ENCODE measurements at places on chromosomes 5 and 9.

- no peak for DNase-seq
These were observed 98.1 kb upstream of the ERBIN start for GRCh38 chr5:65828022-65828896.

DNA sequence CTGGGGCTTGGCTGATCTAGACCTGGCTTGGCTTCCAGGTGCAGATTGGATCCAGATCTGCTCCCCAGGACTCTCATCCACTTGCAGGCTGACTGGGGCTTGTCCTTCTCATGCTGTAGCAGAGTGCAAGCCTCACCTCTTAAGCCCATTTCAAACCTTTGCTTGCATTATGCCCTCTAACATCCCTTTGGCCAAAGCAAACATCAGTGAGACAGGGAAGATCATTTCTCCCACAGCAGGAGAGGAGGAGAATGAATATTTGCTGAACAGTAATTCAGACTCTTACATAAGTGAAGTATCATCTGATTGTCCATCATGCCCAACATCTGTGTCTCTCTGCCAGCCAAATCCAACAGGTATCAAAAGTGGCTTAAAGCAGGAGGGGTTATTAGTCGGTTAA is 194.9 kb downstream of the C9orf152 start:
- DNase-seq, result no peak

DNA sequence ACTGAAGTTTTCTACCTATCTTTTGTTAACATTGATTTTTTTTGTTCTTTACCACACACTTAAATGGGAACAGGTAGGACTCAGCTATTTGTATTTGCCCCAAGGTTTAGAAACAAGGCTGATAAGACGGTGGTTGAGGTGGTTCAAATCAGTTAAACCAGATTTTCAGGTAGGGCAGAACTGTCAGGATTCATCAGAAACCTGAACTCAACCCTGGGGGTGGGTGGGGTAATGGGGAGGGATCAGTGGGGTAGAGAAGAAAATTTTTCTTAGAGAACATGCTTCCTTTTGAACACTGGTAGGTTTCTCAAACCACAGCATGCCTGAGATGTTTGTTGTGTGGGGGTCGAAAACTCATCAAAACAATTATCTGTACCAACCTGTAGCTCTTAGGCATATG is 113.0 kb downstream of the BASP1 start:
- DNase-seq, result no peak

GRCh38 chr5:22751536-22751935 is 101.6 kb downstream of the CDH12 start:
- DNase-seq, result no peak

DNA sequence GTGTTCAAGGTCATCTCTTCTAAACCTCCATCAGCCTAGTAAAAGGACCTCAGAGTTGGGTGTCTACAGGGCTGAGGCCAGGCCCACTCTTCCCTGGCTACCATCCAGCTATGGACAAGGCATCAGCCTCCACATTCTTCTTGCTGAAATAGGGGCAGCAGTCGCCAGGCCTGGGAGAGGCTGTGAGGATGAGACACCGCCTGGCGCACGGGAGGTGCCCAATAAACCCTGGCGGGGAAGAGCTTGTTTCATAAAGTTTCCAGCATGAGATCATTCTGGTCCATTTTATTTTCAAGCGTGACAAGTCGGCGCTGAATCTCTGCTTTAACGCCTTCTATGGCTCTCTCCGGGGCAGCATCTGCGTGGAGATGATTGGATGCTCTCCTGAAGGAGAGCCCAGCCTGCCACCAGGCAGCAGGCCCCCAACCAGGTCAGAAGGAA is 153.4 kb downstream of the OLFM1 start:
- no peak for DNase-seq

GRCh38 chr9:70498866-70499265 is 84.4 kb upstream of the KLF9 start:
- DNase-seq, result no peak

DNA sequence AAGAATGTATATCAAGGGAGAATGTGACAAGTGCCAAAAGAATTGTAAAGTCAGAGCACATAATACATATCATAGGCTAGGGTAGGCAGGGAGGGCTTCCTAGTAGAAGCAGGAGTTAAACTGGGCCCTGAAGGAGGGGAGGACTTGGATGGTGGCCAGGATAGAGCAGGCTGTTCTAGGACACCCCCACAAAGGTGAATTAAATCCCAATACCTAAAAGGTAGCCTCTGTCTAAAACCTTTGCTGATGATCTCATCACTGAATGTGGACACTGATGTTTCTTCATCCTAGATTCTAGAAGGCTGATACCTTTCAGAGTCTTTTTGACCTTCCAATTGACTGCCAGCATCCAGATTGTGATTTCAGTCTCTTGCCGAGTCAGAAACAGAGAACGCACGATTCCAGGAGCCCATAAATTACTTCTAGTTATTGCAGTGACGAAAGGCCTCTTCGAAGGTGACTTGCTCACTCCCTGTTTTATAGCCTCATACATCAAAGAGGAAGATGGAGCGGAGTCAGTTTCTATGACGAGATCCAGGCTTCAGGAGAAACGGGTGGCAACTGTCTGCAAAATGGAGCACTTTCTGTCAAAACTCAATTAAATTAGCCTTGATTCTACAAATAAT is 43.2 kb downstream of the KIF4B start:
- DNase-seq, result no peak

- DNase-seq, result no peak
These were observed 252.9 kb downstream of the MAN2A1 start for GRCh38 chr5:109942646-109943045.

- DNase-seq, result no peak
These were observed 1844.3 kb downstream of the MAT2B start for GRCh38 chr5:165349735-165350134.

DNA sequence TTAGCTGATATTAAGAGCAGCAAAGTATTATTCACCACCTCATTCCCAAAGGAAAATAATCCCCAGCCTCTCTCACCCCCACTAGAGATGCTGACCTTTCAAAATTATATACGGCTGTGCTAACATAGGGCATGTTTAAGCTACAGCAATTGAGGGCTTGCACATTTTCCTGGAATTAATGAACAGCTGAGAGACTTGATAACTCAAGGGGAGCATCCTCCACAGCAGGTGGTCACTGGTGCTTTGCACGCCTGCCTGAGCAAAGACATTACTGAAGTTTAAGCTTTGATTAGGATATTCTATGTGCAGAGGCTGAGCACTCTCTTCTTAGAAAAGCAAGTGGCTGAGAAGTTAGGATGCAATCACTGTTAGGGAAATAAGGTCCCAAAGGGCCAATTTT is 230.9 kb downstream of the FAM114A2 start:
- DNase-seq, result no peak

DNA sequence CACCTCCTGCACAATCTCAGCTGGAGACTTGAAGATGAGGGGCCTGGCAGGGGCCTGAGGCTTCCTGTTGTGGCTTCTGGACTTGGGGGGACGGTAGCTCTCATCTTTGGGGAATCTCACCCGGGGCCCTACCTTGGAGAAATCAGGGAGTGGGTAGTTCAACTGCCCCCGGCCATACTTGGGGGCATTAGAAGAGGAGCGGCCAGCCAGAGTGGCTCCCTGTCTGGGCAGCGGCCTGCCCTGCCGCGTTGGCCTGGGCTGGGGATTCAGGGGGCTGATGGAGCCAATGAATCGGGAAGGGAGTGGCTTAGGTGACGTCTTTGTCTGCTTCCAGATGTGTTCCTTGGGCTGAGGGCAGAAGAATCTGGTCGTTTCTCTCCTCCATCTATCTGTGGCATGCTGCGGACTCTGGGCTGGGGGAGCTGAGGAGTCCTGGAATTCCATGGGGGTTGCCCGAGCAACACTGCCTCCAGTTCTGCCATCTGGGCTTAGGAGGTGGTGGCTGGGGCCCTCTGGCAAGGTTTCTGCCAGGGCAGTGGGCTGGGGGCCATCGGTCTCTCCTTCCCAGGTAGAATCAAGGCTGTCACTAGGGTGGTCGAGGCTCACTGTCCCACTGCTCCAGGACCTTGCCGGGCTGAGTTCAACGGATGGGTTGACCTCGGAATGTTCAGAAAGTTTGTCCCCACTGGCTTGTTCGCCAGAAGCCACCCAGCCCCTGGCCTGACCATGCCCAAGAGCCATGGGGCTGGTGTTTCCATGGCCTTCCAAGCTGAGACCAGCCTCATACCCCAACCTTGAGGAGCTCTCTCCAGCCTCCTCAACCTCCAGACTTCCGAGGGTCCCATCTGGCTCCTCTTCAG is 11.0 kb downstream of the AKNA start:
- no peak for DNase-seq

- no peak for DNase-seq
These were observed 295.9 kb downstream of the PSAT1 start for GRCh38 chr9:78592811-78593210.

DNA sequence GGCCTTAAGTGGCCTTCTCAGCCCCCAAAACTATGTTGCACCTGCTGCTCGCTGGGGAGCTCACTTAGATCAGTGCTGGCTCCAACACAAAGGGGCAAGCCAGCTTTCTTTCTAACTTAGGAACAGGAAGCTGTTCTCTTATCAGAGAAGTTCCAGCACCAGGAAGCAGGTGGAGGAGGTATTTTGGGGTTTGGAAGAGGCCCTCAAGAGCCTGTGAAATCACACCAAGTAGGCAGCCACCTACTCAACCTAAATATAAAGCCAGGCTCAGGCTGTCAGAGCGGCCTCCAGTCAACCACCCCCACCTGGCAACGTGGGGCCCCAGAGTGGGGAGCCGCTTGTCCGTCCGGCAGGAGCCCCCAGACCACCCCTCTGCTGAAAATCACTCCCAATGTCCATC is 152.8 kb downstream of the OLFM1 start:
- no peak for DNase-seq

Data from lower leg skin (tissue), 4 donors.